ENCODE measurements at places on chromosomes 12 and 14. TPM values are rescaled to one million over a fixed set of nuclear protein-coding genes. Genes with fewer than 3 reads are reported as not detected.

GRCh38 chr12:70556179-70556869, 80.9 kb downstream of the PTPRB start:
- no peaks in the 10 kb centered on the region for H3K36me3 ChIP-seq
- no peak for DNase-seq
- no peaks in the 10 kb centered on the region for H3K4me1 ChIP-seq
- no peak overlapping the region for H3K27ac ChIP-seq
- H3K4me3 ChIP-seq = no peak overlapping the region
- H3K27me3 ChIP-seq = peaks cover 1% of the 10 kb centered on the region

DNA sequence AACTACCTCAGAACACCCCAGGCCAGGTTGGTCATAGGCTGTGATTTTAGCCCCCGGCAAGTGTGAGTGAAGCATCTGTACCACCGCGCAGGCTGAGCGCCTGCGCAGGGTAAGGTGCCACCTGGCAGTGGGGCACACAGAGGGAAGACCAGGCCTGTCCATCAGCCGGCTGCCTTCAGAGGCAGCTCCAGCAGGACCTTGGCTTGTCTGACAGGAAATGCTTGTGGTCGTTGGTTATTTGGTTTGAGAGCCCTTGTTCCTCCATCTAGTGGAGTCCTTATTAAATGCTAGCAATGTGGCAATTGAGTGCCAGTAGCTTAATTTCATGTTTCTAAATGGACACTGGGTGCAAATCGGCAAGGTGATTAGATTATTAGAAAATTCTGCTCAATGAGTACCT, 27.5 kb downstream of the SLC25A29 start:
- H3K4me1 ChIP-seq = peaks cover 53% of the 10 kb centered on the region
- H3K4me3 ChIP-seq = no peak overlapping the region
- no peak for DNase-seq
- no peaks in the 10 kb centered on the region for H3K27me3 ChIP-seq
- H3K36me3 ChIP-seq = peaks cover 34% of the 10 kb centered on the region

DNA sequence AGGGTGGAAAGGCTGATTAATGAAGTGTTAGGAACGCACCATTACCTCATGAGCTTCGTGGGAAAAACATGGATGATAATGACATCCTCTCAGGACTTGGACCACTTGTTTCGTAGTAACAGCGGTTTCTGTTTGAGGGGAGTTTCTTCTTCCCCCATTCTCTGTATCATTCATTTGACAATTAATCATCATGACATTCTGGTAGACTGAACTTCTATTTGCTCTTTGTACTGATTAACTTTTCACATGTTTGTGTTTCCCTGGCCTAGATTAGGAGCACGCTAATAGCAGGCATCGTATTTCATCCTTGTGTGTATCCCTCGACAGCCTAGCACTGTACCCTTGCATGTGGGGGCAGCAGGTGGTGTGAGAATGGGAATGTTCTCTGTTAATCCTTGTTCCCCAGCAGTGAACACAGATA, 8.0 kb downstream of the LRRC74A start:
- no peaks in the 10 kb centered on the region for H3K4me1 ChIP-seq
- H3K27me3 ChIP-seq = peaks cover 2% of the 10 kb centered on the region
- no peak overlapping the region for H3K27ac ChIP-seq
- DNase-seq = no peak

- H3K4me1 ChIP-seq = no peaks in the 10 kb centered on the region
- no peak overlapping the region for H3K27ac ChIP-seq
- H3K27me3 ChIP-seq = no peaks in the 10 kb centered on the region
- no peak overlapping the region for H3K4me3 ChIP-seq
- no peak for DNase-seq
- no peaks in the 10 kb centered on the region for H3K36me3 ChIP-seq
Measured at GRCh38 chr12:95151406-95151805, 65.9 kb downstream of the FGD6 start.

DNA sequence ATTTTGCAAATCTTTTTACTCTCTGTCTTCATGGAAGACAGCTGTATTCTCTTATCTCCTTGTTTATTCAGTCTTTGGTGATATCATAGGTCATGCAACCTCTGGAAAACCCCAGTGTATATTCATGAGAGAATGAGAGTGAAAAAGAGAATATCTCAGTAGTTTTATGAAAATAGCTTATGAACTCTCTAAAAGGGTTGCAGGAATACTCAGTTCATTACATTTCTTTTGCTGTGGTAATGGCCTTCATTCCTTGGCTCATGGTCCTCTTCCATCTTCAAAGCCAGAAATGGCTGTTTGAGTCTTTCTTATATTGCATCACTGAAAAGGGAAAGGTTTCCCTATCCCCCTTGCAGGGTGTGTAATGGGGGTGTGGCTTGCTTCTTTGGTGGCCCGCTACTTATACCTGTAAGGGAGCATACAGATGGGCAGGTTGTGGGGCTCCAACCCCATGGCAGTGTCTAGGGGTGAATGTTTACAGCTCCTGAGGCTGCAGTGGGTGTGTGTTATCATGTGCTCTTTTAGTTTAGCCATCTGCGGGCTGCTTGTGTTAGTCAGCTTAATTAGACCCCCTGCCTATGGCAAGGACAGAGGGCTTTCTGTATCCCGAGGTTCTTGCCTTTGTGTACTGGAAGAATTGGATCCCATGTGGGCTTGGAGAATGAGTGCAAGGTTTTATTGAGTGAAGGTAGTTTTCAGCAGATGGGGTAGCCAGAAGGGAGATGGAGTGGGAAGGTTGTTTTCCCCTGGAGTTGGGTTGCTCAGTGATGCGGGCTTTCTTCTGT, 150.2 kb downstream of the CCDC91 start:
- no peak overlapping the region for H3K27ac ChIP-seq
- H3K36me3 ChIP-seq = peaks cover 8% of the 10 kb centered on the region
- no peak for DNase-seq
- no peak overlapping the region for H3K4me3 ChIP-seq

DNA sequence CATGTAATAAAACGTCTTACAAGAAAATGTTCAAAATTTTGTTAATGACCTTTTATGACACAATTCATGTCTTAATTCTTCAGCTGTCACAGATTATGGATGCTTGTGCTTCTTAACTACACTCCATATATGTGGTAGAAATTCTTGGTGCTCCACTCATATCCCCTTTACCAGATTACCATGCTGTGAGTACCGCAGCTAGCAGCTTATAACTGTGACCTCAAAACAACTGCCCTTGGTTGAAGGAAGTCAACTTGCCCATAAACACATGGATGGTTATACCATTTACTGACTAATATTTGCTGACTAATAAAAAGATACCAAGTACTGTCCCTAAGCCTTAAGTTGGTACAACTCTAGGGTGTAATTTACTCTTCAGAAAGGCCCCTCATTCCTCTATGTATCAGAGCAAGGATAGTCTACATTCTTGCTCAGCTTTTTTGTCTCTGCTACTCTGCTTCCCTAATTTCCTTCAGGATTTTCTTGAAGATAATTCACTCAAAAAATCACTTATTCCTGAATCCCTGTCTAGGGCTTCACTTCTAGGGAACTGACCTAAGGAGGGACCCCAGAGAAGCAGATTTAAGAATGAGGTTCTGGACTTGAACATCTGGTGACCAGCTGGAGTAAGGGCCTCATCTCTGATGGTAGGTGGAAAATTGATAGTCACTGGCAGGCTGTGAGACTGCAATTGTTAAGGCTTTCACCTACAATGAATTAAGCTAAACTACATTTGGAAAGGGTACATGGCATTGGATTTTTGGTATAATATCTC, 152.3 kb downstream of the SLC6A15 start:
- no peaks in the 10 kb centered on the region for H3K36me3 ChIP-seq
- no peaks in the 10 kb centered on the region for H3K4me1 ChIP-seq
- no peak overlapping the region for H3K4me3 ChIP-seq
- H3K27ac ChIP-seq = no peak overlapping the region
- H3K27me3 ChIP-seq = no peaks in the 10 kb centered on the region
- no peak for DNase-seq

DNA sequence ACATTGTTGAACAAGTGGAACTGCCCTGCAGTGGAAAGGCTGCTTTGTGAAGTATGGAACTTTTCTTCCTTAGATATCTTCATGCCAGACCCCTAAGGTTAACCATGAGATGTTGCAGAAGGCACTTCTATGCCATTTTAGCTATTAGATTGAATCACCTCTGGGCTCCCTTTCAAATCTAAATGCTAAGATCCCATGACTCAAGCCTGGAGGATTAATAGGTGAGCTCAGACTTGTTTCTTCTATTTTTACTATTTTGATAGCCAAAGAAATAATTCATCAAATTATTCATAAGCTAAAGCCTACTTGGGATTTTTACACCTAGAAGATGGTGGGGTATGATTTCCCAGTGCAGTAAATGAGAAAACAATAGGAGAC, 64.3 kb downstream of the DAD1 start:
- H3K36me3 ChIP-seq = peaks cover 97% of the 10 kb centered on the region
- peak overlapping the region; percentile 96 for H3K27ac ChIP-seq
- peaks cover 71% of the 10 kb centered on the region for H3K4me1 ChIP-seq
- H3K4me3 ChIP-seq = peak overlapping the region; percentile 79
- DNase-seq = no peak

- no peaks in the 10 kb centered on the region for H3K36me3 ChIP-seq
- no peaks in the 10 kb centered on the region for H3K4me1 ChIP-seq
- H3K27me3 ChIP-seq = peaks cover 15% of the 10 kb centered on the region
- H3K4me3 ChIP-seq = no peak overlapping the region
- no peak for DNase-seq
Measured at GRCh38 chr12:48021485-48022179, 17.4 kb upstream of the COL2A1 start.

PDZRN4 gene
- total RNA-seq = not detected

ITPR2 gene
- total RNA-seq = 41.2 TPM

Data from activated CD8-positive, alpha-beta T cell treated with anti-CD3 and anti-CD28 coated beads for 36 hours (primary cell).